ENCODE measurements at places on chromosomes 6 and 20.

DNA sequence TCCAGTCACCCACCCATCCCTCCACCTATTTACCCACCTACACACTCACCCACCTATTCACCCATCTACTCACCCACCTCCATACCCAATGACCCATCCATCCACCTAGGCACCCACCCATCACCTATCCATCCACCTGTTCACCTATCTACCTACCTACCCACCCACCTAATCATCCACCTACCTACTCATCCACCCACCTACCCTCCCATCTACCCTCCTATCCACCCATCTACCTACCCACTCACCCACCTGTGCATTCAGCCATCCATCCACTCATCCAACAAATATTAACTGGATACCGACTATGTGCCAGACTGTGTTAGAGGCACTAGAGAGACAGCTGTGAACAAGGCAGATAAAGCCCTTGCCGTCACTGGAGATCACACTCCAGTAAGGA lies 40.3 kb downstream of the RSPO4 start:
- no peak overlapping the region for H3K4me3 ChIP-seq
- H3K27me3 ChIP-seq: peaks cover 92% of the 10 kb centered on the region
- H3K4me1 ChIP-seq: no peaks in the 10 kb centered on the region
- no peak for DNase-seq

GRCh38 chr6:166955121-166955864 lies 1.1 kb downstream of the RNASET2 start:
- no peaks in the 10 kb centered on the region for H3K27me3 ChIP-seq
- peaks cover 36% of the 10 kb centered on the region for H3K36me3 ChIP-seq
- H3K4me3 ChIP-seq: peak overlapping the region; percentile 83
- peaks cover 76% of the 10 kb centered on the region for H3K4me1 ChIP-seq

GRCh38 chr20:35560105-35560511 lies 18.2 kb downstream of the ERGIC3 start:
- H3K27me3 ChIP-seq: peaks cover 30% of the 10 kb centered on the region
- no peaks in the 10 kb centered on the region for H3K4me1 ChIP-seq
- H3K4me3 ChIP-seq: no peak overlapping the region
- H3K36me3 ChIP-seq: peaks cover 4% of the 10 kb centered on the region

DNA sequence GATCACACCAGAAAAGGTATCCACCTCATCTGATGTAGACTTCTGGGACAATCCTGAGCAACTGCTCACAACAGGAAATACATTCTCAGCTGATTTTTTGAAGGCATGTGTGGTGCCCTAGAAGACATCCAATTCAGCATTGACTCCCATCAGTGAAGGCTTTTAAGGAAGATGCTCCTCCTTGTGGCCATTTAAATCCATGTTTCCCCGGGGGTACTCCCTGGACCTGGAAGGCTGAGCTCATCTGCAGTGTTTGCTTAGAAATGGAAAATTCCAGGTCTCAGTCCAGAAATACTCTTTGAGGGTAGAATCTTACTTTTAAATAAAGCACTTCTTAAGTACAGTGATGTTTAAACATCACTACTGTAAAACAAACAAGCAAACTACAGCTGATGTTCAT lies 195.5 kb upstream of the PDE10A start:
- DNase-seq: no peak
- H3K4me3 ChIP-seq: no peak overlapping the region
- peaks cover 83% of the 10 kb centered on the region for H3K27me3 ChIP-seq
- no peaks in the 10 kb centered on the region for H3K4me1 ChIP-seq

DNA sequence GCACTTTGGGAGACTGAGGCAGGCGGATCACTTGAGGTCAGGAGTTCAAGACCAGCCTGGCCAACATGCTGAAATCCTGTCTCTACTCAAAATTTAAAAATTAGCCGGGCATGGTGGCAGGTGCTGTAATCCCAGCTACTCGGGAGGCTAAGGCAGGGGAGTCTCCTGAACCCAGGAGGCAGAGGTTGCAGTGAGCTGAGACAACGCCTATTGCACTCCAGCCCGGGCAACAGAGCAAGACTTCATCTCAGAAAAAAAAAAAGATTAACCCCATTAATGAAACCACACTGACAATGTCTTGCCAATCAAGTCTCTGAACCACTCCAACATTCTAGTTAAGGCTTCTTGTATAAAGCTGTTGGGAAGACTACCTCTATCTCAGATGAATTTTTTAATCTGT lies 4.0 kb downstream of the PREP start:
- DNase-seq: no peak
- H3K36me3 ChIP-seq: peaks cover 15% of the 10 kb centered on the region
- H3K27ac ChIP-seq: peak overlapping the region; percentile 10
- H3K4me3 ChIP-seq: peak overlapping the region; percentile 64
- H3K27me3 ChIP-seq: no peaks in the 10 kb centered on the region

- peaks cover 27% of the 10 kb centered on the region for H3K27me3 ChIP-seq
- H3K36me3 ChIP-seq: no peaks in the 10 kb centered on the region
- H3K4me1 ChIP-seq: peaks cover 8% of the 10 kb centered on the region
- no peak overlapping the region for H3K4me3 ChIP-seq
- no peak for DNase-seq
Measured at GRCh38 chr6:44061375-44062104, 65.7 kb downstream of the MRPL14 start.

- H3K36me3 ChIP-seq: peaks cover 9% of the 10 kb centered on the region
- peaks cover 24% of the 10 kb centered on the region for H3K27me3 ChIP-seq
- no peak overlapping the region for H3K27ac ChIP-seq
- no peak for DNase-seq
- H3K4me3 ChIP-seq: no peak overlapping the region
Measured at GRCh38 chr20:44064501-44065400, 122.2 kb downstream of the JPH2 start.

DNA sequence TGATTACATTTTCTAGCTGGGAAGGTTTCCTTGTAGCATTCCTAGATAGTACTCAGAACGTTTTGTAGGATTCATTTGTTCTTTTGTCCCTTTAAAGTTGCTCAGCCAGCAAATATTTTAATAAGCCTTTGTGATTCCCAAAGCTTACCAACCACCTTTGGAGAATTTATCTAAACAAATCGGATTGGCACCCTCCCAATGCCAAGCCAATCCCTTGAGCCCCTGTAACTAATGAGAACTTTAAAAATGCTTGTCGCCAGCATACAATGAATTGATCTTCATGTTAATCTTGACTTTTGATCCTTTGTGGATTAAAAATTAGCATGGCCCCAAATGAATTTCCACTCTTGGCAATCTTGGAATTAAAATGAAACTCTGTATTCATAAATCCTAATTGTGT lies 559.5 kb downstream of the UTRN start:
- peaks cover 61% of the 10 kb centered on the region for H3K36me3 ChIP-seq
- no peak overlapping the region for H3K4me3 ChIP-seq
- no peak for DNase-seq
- H3K27me3 ChIP-seq: no peaks in the 10 kb centered on the region
- peaks cover 2% of the 10 kb centered on the region for H3K4me1 ChIP-seq

- no peak overlapping the region for H3K27ac ChIP-seq
- H3K4me1 ChIP-seq: peaks cover 3% of the 10 kb centered on the region
- H3K36me3 ChIP-seq: peaks cover 2% of the 10 kb centered on the region
Measured at GRCh38 chr20:46708172-46708860, 1.1 kb upstream of the SLC2A10 start.

GRCh38 chr6:42440778-42441696 lies 10.7 kb downstream of the TRERF1 start:
- H3K4me3 ChIP-seq: peak overlapping the region; percentile 68
- H3K27ac ChIP-seq: peak overlapping the region; percentile 93
- no peak for DNase-seq
- peaks cover 53% of the 10 kb centered on the region for H3K4me1 ChIP-seq

GRCh38 chr6:53518862-53519261 lies 26.0 kb downstream of the GCLC start:
- peaks cover 5% of the 10 kb centered on the region for H3K4me1 ChIP-seq
- H3K36me3 ChIP-seq: peaks cover 27% of the 10 kb centered on the region
- no peak overlapping the region for H3K4me3 ChIP-seq
- H3K27me3 ChIP-seq: no peaks in the 10 kb centered on the region

Data from effector memory CD8-positive, alpha-beta T cell (primary cell).